ENCODE measurements at places on chromosomes 1 and 21.

DNA sequence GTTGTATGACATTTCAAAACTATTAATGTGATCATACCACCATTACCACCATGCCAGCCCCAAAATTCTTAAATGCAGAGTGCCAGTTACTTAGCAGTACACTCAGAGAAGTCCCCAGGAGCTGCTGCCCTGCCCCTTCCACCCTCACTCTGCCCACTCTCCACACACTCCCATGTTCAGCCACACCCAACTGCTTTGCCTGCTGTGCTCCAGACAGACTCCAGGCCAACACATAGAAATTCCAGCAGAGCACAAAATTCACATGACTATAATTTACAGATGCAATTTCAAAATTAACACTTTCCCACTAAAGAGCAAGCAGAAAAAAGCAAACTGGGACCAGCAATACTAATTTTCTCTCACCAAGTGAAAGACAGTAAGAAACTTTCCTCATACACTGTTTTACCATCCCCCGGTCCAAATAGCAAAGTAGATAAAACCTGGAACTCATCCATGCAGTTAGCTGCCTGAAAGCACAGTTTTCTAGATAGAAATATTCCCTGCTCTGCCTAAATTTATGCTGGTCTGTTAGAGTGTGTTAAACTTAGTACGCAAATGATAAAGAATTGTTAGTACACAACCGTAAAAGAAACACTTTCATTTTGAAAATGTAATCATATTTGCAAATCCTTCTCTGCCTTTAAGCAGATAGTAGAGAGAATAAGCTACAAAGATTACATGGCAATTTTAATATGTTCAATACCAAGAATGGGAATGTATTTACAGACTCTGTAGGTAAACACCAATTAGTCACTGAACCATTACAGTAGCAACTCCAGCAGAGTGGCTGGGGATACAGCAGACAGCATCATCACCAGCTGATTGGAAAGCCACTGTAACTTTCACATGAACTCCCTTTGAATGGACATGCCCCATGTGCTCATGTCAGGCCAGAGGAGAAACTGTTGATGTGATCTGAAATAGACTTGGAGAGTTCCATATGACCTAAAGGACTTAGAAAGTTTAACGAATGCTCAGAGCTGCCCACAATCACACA is 176.5 kb downstream of the VAV3 start:
- no peak for DNase-seq

GRCh38 chr1:64155278-64155677 is 48.1 kb upstream of the UBE2U start:
- DNase-seq = no peak

- peak; percentile 75 for DNase-seq
These were observed 78.5 kb downstream of the ARHGEF10L start for GRCh38 chr1:17617787-17618557.

- peak; percentile 75 for DNase-seq
These were observed at the start of gene VPS13D for GRCh38 chr1:12229835-12230548. TSS of gene VPS13D (plus strand) at chr1:12230030. CDS start at chr1:12234267, 4,237 bp downstream.

- no peak for DNase-seq
These were observed 114.2 kb downstream of the SIK1 start for GRCh38 chr21:43312751-43313169.
